Lung microvascular endothelial cell (primary cell): ENCODE measurements at places on chromosomes 12 and 14.
A peak's percentile ranks its signal among the peaks of the same experiment; 100 is the strongest.

- DNase-seq = no peak
These were observed 290.9 kb downstream of the LRIG3 start for GRCh38 chr12:58629376-58629775.

- DNase-seq = no peak
These were observed 256.6 kb downstream of the FOXN3 start for GRCh38 chr14:89160437-89160836.

DNA sequence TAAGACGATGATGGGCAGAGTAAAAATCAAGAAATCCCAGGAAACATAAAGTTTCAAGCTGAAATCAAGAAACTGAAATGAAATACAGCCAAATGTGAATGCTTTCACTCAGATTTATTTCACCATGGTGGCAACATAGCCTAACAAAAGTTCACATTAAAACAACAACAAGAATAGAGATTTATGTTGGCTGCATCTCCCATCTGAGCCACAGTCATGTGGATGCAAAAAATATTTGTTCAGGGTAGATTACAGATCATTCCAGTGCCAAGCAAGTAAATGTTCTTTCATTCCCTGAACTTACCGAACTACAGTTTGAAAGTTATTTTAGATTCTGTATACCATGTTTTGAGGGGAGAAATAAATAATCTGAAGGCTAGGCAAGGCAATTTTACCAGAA, 159.9 kb upstream of the TMTC1 start:
- DNase-seq = peak; percentile 26

GRCh38 chr12:62774794-62775193, 160.2 kb downstream of the PPM1H start:
- no peak for DNase-seq

GRCh38 chr14:103313704-103314103, 20.3 kb upstream of the EIF5 start:
- DNase-seq = peak; percentile 92

DNA sequence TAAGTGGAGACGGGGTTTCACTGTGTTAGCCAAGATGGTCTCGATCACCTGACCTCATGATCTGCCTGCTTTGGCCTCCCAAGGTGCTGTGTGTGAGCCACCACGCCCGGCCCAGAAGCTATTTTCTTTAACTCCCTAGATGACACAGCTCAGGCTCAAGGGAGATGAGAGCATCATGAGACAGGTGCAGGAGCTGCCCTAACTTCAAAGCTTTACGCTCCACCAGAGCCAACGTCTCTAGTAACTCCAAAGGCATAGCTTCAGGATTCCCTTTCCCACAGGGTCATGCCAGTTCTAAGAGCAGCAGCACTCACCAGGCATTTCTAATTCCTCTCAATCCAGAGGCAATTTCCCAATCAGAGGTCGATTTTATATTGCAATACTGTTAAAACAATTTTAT, 21.0 kb downstream of the NDUFA12 start:
- no peak for DNase-seq

- no peak for DNase-seq
These were observed 231.0 kb upstream of the HMGA2 start for GRCh38 chr12:65593239-65593701.

GRCh38 chr12:77402716-77403115, 337.3 kb upstream of the E2F7 start:
- DNase-seq = peak; percentile 11

DNA sequence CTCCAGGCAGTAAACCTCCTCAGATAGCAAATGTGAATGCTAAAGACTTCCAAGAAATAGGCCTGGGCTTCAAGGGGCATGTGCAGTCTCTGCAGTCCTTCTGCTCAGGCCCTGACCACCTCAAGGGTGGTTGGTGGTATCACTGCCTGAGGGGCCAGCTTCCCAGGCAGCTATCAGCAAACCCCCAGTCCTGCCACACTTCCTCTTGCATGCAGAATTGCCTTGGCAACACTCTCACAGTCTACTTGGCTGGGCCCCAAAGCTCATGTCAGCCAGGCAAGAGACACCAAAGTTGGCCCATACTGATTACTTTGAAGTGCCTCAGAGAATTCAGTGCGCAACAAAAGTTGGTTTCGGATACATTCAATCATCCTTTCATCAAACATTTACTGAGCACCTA, 3.5 kb upstream of the ASB8 start:
- DNase-seq = peak; percentile 48

- DNase-seq = no peak
These were observed 72.2 kb downstream of the R3HDM2 start for GRCh38 chr12:57358646-57359045.

DNA sequence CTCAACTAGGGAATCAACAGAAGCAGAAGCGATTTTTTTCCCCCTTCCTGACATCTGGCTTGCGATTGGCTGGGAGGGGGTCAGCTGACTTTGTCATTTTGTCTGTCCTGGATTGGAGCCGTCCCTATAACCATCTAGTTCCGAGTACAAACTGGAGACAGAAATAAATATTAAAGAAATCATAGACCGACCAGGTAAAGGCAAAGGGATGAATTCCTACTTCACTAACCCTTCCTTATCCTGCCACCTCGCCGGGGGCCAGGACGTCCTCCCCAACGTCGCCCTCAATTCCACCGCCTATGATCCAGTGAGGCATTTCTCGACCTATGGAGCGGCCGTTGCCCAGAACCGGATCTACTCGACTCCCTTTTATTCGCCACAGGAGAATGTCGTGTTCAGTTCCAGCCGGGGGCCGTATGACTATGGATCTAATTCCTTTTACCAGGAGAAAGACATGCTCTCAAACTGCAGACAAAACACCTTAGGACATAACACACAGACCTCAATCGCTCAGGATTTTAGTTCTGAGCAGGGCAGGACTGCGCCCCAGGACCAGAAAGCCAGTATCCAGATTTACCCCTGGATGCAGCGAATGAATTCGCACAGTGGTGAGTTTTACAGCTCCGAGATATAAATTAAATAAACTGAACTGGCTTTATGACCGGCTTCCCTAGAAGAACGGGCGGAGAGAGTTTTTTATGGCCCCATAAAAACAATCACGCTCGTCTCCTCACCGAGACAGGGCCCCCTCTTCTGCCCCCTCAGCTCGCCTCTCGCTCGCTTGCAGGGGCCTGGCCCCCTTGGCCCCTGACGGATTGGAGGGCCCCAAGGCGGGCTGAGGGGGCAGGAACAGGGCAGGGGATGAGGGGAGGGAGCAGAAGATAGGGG, at the start of gene HOXC6:
HOXC6 (plus strand) TSS at position 127 of the 888 bp plus-strand sequence; CDS start at position 209, 82 bp downstream.
- no peak for DNase-seq

DNA sequence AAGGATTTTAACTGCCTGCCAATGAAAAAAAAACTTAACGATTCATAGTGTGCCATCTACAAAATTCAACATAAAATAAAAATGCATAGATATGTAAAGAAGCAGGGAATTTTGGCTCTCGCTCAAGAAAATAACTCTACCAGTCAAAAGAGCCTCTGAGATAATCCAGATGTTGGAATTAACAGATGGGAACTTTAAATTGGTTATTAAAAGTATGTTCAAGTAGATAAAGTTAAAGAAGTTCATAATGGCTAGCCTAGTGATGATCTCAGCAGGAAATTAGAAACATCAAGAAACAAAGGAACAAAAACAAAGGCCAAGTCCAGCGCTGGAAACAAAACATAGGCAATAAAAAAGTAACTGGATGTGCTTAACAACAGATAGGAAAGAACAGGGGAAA, 23.1 kb downstream of the PIK3C2G start:
- DNase-seq = no peak

GRCh38 chr14:56057767-56058166, 60.4 kb upstream of the PELI2 start:
- DNase-seq = no peak

- no peak for DNase-seq
These were observed 17.6 kb upstream of the GPR33 start for GRCh38 chr14:31505411-31505810.

DNA sequence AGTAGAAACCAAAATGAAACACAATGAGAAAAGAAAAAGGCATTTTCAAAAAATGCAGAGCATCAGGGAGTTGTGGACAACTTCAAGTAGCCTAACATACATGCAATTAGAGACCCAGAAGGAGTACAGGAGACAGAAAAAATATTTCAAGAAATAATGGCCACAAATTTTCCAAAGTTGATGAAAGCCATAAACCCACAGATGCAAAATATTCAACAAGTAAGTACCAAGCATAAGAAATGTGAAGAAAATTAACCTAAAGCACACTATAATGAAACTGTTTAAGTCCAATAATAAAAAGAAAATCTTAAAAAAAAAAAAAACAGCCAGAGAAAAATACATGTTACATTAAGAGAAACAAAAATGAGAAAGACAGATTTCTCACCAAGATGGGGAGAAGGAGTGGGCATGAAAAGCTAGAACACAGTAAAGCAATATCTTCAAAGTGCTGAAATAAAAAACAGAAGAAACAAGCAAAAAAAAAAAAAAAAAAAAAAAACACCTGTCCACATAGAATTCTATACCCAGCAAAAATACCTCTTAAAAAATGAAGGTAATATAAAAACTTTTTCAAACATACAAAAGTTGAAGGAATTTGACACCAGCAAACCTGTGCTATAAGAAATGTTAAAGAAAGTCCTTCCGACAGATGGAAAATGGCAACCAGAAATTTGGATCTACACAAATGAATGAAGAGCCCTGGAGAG, 77.1 kb downstream of the PRKAB1 start:
- no peak for DNase-seq

DNA sequence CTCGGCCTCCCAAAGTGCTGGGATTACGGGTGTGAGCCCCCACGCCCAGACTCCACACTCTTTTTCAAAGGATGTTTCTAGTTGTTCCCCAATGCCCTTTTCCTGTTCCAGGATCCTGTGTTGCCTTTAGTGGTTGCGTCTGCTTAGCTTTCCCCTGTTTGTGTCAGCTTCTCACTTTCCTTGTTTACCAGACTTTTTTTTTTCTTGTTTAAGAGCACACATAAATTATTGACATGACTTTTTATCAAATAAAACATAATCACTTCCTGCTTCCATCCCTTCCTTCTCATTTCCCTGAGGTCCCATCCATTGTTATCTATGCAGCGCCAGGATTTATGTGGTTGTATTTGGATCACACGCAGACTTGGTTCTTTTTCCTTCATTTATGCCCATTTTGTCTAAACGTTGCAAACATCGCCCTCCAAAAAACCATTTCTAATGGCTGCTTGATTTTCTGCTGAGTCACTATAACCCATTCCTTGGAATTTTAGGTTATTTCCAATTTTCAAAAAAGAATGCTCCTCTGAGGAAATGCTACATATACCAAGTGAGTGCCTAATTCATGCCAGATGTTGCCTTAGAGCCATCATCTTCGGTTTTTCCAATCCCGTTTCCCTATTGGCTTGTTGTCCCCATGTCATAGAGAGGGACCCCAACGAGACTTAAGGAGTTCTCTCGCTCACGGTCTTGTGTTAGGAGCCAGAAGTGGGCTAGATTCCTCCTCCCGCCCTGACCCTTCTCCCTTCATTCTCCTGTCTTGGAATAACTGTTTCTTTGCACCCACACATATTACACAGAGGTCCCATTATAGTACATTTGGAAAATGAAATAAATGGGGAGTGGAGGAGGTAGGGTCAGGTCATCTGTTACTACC, 13.5 kb upstream of the CYP46A1 start:
- DNase-seq = no peak

DNA sequence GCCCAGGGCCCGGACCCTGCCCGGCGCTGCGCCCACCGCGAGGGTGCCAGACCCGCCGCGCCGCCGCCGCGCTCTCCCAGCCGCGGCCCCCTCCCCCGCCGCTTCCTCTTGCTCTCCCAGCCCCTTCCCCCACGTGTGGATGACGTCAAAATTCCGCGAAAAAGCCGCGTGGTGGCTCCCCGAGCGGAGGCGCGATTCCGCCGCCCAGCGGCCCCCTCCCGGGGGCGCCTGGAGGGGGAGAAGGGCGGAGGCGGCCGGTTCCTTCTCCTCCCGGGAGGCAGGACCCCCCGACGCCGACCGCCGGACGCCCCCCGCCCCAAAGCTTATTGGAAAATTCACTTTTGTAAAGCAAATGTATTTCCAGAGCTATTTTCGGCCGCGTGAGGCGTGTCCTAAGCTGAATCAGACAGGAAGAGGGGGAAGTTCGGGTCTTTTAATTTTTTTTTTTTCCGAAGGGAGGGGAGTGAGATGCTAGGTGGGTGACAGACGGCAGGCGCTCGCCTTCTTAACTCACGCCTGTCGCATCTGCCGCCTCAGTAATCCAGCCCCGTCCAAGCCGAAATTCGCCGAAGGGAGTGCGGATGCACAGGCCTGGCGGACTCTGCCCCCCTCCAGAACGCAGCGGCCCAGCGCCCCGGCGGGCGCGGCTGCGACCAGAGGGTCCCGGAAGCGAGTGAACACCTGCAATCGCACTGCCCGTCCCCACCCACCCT, 4.1 kb upstream of the CCND2 start:
- peak; percentile 84 for DNase-seq

- peak; percentile 39 for DNase-seq
These were observed 163.3 kb downstream of the ETV6 start for GRCh38 chr12:11812586-11813437.

- peak; percentile 72 for DNase-seq
These were observed 19.8 kb upstream of the MAP1LC3B2 start for GRCh38 chr12:116539361-116539771.
